ENCODE measurements at places on chromosomes 1 and 21.
A peak's percentile ranks its signal among the peaks of the same experiment; 100 is the strongest.

DNA sequence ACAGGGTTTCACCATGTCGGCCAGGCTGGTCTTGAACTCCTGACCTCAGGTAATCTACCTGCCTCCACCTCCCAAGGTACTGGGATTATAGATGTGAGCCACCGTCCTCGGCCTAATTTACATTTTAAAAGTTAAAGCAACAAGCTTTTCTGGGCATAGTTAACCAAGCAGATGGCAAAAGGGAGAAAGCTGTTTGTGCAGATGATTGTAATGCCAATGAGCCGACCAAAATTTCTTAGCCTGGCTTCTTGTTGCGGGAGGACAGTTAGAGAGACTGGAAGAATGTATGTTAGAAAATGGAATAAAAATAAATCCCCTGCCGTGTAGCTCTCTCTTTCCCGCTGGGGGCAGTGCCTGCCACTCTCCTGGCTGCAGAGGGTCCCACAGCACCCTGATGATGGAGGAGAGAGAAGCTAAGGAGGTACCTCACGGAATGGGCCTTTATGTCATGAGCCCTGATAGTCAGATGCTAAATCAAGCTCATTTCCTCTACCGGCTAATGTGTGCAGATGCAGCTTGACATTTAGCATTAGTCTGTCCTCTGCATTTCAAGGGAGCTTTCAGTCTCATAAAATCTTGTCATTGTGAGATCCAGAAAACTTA lies 87.2 kb downstream of the HHAT start:
- DNase-seq = no peak

DNA sequence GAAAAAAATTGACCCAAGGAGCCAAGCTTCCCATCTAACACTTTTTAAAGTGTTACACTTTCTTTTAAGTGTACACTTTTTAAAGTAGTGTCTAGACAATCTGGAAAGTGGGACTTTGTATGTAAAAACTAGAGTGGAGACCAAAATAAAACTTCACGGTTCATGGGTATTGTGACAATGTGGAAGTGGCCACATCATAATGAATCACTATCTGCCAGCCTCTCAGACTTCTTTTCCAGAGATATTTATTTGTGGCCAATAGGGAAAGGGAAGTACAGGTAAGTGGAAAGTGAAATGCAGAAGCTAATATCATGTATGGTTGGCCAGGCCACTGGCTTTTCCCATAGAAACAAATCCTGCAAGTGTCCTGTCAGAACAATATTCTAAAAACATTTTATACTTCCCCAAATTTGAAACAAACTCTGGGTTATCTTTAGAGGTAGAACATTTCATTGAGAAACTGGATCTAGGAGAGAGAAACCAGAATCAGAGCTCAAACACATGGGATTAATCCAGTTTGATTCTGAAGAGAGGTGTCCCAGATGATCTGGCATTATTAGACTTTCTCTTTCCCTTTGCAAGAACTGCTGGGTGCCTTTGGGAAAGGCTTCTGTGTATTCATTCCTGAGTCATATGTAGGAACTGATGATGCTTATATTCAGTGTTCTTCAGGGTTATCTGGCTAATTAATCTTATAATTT lies 2.0 kb downstream of the TNFSF18 start:
- no peak for DNase-seq

DNA sequence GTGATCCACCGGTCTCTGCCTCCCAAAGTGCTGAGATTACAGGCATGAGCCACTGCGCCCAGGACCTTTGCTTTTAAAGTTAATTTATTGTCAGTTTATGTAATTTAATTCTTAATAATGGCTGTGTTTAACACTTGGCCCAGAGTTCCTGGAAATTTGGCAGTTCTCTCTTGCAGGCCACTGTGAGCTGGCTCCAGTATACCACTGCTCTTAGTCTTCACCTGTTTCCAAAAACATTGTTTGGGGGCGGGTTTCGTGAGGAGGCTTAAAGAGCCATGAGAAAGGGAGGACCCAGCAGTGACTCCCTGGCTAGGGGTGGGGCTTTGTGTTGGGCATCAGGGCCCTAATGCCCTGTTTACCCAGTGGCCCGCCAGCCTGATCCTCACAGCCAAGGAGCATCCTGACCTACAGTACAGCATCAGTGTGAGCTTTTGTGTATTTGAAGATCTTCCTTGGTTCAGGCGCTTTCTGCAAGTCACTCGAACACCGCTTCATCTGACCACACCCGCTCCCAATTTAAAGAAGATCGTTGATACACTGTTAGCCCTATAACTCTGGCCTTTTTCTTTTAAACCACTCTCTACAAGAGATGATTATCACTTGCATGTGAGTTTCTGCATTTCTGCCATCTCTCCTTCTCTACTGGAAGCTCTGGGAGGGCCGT lies 12.0 kb upstream of the BGLAP start:
- no peak for DNase-seq

- no peak for DNase-seq
These were observed 866 bp upstream of the SORT1 start for GRCh38 chr1:109398343-109399225.

DNA sequence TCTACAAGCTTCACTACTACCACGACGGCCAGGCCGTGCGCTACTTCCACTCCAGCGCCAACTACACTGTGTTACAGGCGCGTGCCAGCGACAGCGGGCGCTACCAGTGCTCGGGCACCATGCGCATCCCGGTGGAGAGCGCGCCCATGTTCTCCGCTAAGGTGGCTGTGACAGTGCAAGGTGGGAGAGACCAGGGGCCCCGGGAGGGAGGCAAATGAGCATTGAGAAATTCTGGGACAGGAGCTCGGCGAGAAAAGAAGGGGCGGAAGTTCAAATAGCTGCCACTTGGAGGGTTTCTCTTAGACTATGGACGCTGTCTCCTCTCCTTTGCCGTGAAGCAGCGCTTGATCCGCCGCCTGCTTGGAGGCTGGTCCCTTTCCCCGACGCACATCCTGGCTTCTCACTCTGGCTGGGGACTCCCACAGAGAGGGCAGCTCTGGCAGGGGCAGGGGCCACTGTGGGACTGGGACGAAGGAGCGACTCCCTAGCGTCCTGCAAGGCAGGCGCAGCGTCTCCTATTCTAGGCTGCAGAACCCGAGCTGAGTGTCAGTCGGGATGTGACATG lies 4.6 kb downstream of the FCRLB start:
- DNase-seq = peak; percentile 9

All from stimulated activated CD8-positive, alpha-beta memory T cell treated with anti-CD3 and anti-CD28 coated beads, Interleukin-7, amount 100 ng/mL, for 1 hour (primary cell).